LoVo (cell line): ENCODE measurements at places on chromosomes 1 and 21.

GRCh38 chr1:178946416-178946815 is 75.5 kb upstream of the ANGPTL1 start:
- no peak for DNase-seq

GRCh38 chr1:158117854-158118704 is 62.6 kb upstream of the CD1D start:
- no peak for DNase-seq

DNA sequence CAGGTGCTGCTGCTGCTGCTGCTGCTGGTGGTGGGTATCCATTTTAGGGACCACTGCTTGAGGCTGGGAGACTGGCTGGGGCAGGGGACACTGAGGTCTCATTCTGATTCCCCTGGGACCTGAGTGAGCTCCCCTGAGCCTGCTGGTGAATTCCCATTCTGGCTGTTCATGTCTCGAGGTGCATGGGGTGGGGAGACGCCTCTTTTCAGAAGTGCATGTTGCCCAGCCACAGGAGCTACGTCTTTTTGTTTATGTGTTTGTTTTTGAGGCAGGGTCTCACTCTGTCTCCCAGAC is 133.4 kb downstream of the RHOU start:
- DNase-seq, result no peak

DNA sequence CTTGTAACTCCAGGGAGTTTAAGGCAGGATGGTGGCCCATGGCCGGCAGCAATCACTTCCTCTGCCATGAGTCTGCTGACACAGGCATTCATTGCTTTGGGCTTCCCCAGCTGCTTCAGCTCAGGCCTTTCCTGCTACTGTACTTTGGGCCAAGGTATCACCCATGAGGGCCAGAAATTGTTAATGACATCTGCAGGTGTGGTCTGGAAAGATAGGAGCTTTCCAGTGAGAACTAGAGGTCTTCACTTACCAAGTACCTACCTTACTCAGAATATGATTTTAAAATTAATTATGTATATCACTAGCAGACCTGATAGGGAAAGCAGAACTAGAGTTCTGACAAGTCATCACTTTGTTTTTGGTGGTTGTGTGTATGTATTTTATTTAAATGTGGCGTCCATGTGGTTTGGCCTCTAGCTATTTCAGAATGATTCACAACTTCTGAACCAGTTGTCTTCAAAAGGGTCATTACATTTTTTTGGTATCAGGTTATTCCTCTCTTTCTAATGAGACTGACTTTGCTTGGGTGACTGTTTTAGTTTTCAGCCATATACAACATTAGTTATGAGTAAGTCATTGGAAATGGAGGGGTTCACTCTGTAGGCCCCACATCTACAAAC is 2.7 kb downstream of the RGL1 start:
- DNase-seq, result no peak

DNA sequence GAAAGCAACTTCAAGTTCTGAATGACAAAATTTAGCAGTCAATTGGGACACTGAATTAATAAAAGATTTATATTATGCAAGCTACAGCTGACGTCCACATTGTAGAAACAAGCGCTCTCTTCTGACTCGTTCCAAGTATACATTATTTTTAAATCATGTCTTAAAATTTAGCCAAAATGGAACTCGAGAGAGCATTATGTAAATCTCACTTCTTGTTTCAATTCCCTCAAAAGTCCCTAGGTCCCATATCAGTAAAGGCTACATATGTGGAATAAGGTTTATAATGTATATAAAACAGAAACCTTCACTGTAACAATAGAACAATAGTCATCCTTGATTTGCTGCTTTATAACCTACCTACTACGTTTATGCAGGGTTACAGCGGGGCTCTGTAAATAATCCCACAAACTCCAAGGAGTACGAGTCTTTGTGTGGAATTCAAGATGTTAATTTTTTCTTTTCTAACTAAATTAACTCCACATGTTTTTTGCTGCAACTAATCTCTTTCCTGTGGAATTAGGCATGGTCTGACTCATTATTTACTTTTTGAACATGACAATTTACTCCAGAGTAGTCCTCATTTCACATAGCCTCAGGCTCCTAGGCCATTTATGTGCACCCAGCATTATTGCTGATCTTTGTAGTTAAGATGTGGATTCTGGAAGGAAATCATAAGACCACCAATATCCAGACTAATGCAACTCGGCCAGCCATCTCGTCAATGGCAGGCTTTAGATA is 785.1 kb downstream of the LTN1 start:
- DNase-seq, result no peak

GRCh38 chr1:42817440-42817767 is 207 bp upstream of the SVBP start:
- no peak for DNase-seq

- DNase-seq, result no peak
These were observed at the start of gene DYNLT5 for GRCh38 chr1:66752000-66752592. Gene DYNLT5 (plus strand): TSS chr1:66752459. CDS start chr1:66754659, 2,200 bp downstream.

- DNase-seq, result no peak
These were observed 177.1 kb downstream of the GPATCH2 start for GRCh38 chr1:217453816-217454215.
